Fibroblast of mammary gland (primary cell): ENCODE measurements at places on chromosomes 1 and 21.

DNA sequence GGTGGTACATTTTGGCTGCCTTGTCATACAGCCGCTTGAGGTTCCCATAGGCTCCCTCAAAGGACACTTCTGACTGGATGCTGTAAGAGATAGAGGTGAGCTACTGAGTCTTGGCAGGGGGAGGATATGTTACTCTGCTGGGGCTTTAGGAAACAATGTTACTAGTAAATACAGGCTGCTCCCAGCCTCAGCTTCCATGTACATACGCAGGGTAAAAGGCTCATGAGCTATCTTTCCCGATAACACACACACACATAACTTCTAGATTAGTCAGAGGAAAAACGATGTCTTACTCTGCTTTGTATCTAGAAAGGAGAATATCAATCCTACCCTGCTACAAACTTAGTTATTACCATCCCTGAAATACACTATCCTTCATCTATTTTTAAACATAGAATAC lies 14.3 kb downstream of the SMG5 start:
- DNase-seq = no peak

GRCh38 chr1:71030026-71030425 lies 17.6 kb downstream of the PTGER3 start:
- no peak for DNase-seq

DNA sequence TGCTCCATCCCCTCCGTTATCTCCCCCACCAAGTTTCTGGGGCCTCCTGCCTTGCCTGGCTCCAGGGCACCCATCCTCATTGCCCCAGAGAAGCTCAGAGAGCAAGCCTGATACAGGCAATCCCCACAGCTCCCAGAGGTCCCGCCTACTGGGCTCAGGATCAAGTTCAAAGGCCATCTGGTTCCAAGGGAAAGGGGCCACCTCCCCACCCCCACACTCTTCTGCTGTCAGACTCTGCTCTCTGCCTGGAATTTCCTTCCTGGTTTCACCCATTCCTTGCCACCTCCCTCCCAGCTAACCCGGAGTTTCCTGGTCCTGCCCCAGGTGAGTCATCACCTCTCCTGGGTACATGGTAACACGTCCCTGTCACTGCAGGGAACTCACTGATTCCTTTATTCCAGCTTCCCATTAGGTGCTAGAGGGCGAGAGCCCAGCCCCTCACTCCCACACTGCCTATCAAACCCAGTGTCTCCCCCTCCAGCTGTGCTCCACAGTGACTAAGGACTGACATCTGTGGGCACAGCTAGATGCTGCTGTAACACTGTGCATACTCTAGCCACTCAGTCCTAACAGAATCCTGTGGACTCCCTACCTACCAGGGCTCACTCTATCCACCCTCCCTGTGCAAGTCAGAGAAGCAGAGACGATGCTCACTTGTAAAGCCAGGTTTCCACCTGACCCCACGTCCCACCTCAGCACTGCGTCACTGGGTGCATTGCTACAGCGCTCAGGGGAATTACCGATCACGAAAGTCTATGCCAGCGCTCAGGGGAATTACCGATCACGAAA lies 21.8 kb downstream of the RSPH1 start:
- DNase-seq = peak; percentile 11

- no peak for DNase-seq
Measured at GRCh38 chr1:220966041-220966440, 86.8 kb downstream of the HLX start.

- no peak for DNase-seq
Measured at GRCh38 chr1:197360068-197360467, 92.0 kb downstream of the CRB1 start.

DNA sequence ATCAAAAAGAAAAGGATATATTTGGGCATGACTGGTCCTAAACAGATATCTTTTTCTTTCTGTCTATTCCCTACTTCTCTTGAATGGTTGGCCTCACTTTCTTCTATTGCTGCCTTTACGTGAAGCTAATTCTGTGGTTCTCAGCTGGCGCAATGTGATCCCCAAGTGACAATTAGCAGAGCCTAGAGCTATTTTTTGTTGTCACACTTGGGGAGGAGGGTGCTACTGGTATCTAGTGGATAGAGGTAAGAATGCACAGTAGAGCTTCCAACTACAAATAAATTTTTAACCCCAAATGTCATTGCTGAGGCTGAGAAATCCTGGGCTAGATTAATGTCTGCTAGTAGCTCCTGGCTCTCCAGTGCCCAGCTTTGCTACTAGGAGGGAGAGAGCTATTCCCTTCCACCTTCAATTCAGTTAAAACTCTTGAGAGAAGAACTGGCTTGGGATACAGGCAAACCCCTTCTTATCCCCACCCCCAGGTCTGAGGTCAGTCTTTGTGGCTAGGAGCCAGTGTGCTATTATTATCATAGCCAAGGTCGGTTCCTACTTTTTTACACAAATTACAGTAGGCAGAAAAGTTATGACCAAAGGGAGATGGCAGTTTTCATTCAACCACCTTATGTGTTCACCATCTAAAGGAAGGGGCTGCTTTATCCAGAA lies 102.1 kb downstream of the SNX7 start:
- DNase-seq = no peak

DNA sequence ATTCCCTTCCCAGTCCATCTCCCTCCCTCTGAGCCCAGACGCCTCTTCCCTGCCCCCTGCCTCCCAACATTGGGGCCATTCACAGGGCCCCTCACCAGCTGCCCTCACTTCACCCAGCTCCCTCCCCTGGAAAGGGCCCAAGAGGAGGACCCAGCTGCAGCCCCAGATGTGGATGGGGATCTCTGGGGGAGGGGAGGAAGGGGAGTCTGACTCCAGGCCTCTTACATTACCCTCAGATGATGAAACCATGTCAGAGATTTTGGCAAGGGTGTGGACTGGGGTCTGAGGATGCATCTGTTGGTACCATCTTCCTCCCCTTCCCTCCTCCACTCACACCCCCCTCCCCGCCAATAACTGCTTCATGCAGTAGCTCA lies 1.1 kb upstream of the KIF21B start:
- DNase-seq = no peak

GRCh38 chr21:15130751-15131150 lies 66.0 kb upstream of the NRIP1 start:
- DNase-seq = peak; percentile 16

DNA sequence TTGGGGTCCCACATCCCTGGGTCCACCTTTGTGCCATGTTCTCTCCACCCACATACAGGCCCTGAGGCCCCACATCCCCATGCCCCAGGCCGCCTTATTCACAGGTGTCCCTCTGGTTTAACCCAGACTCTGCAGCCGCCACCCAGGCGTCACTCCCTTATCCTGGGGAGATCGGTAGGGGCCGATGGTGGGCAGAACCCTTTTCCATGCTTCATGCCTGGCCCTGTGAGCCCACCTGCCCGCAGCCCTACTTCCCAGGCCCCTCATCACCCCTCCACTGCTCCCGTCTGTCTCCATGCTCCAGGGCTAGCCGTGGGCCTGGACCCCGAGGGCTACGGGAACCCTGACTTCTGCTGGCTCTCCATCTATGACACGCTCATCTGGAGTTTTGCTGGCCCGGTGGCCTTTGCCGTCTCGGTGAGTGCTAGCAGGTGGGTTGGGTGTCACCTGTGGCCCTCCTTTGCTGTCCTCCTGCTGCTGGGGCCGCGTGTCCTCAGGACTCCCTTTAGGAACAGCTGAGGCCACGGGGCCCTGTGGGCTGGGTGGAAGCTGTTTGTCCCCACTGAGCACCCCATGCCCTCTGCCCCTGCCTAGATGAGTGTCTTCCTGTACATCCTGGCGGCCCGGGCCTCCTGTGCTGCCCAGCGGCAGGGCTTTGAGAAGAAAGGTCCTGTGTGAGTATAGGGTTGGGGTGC lies 12.2 kb downstream of the PSRC1 start:
- no peak for DNase-seq

DNA sequence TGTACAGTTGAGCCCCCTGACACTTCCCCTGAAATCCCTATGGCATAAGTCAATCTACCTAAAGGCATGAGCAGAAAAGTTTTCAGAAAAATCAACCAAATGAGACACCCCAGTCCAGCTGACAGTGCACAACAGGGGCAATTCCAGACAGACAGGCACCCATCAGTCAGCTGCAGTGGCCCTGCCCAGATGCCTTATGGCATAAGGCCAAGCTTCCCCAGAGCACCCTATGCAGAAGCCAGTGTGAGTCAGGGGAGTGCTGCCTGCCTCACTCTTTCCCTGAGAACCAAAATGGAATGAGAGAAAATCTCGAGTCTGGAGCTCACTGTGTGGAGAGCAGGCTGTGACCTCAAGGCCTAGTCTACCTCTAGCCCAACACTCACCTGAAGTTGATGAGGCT lies 38.1 kb downstream of the MRAP start:
- peak; percentile 24 for DNase-seq

- DNase-seq = no peak
Measured at GRCh38 chr1:5757187-5757805, 234.9 kb downstream of the NPHP4 start.

- DNase-seq = peak; percentile 75
Measured at GRCh38 chr1:89523572-89524368, 859 bp upstream of the LRRC8B start.

DNA sequence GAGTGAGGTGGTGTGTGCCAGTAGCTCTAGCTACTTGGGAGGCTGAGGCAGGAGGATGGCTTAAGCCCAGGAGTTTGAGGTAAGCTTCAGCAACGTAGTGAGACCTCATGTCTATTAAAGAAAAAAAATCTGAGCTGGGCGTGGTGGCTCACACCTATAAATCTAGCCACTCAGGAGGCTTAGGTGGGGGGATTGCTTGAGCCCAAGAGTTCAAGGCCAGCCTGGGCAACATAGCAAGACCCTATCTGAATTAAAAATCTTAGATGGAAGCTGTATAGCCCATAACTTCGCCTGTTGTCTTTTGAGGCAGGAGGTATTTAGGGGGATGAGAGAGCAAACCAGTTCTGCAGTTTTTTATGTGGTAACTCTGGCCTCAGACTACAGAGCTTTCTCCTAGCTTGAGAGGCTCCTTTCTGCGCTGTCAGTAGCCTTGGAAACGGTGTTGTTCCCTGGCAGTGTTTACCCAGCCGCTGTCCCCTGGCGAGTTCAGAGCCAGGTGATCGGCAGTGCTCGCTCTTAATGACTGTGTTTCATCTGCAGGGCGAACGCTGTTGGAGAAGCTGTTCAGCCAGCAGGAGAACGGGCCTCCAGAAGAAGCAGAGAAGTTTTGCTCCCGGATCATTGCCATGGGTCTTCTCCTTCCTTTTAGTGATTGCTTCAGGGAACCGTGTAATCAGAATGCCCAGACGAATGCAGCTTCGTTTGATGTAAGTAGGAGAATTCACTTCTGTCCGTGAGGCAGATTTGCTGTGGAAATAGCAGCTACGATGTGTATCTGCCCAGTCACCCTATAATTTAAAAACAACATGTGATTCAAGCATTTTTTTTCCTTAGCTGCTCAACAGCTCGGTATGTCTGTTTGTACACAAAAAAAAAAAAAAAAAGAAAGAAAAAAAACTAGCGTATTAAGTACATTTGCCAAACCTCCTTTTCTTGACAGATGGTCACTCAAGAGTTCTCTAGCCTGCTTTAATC lies 31.2 kb downstream of the FMN2 start:
- DNase-seq = no peak

- DNase-seq = no peak
Measured at GRCh38 chr1:232915212-232915611, 35.2 kb upstream of the NTPCR start.

DNA sequence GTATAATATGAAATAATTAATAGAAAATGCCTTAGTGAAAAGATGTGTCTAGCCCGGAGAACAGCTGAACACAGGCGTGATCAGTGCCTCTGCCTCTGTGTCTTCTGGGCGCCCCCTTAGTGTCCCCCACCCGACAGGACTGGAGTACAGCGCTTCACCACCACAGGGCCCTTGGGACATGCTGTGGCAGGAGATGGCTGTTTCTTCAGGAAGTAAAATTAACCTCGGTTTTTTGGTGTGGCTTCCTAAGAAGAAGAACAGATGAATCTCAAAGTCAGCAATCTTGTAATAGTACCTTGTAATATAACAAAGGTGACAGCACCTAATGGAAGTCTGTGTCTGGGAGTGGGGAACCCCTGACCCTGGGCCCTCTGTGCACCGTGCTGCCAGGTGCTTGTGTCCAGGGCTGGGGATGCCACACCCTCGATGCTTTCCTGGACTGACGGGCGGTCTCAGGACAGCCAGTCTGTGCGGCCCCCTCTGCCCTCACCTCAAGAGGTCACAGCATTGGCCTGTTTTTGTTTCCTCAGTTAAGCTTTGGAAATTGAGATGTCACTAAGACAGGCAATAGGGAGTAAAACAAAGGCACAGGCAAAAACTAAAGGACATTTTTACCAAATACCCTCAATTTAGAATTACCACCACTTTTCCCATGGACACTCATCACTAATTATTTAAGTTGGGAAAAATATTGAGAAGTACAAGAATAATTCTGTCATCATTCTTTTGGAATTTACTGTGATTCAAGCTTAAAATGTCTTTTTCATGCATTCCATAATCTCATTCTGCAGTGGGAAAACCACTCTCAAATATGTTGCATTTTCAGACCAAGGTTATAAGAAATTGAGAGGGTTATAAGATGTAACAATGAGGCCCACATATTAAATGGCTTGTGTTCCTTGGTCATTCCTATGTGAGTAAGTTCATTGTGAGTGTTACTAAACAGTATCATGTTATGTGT lies 79.3 kb downstream of the ADARB1 start:
- no peak for DNase-seq

GRCh38 chr1:53046930-53047329 lies 15.1 kb upstream of the PODN start:
- DNase-seq = peak; percentile 73

DNA sequence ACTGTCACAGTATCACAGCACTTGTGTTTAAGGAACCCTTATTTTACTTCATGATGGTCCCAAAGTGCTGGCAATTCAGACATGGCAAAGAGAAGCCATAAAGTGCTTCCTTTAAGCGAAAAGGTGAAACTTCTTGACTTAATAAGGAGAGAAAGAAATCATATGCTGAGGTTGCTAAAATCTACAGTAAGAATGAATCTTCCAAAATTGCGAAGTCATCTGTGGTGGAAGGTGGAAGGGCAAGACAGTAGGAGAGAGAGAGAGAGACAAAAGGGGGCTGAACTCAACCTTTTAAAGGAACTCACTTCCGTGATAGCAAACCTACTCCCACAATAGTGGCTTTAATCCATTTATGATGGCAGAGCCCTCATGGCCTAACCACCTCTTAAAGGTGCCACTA lies 19.3 kb upstream of the AADACL3 start:
- no peak for DNase-seq

DNA sequence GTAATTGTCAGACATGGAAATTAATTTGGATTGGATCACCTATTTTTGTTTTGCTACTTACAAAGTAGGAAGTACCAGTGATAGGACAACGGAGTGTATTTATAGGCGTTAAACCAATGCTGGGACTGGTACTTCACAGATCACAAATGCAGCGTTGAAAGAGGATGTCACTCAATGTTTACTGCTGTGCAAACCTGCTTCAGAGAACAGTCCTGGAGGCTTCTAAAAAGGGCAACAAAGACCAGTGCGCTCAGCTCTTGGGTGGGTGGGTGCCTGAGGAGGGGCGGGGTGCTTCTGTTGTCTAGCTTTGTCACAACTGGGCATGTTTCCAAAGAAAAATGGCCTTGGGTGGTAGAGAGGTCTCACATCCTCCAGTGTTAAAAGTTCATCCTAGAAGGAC lies 2.1 kb downstream of the C1orf21 start:
- DNase-seq = no peak

- no peak for DNase-seq
Measured at GRCh38 chr1:50175719-50176639, 67.3 kb downstream of the ELAVL4 start.

- DNase-seq = no peak
Measured at GRCh38 chr1:212077028-212077427, 41.5 kb downstream of the DTL start.

GRCh38 chr1:173333581-173333980 lies 126.5 kb upstream of the TNFSF4 start:
- peak; percentile 51 for DNase-seq

GRCh38 chr1:208107425-208108212 lies 136.6 kb downstream of the PLXNA2 start:
- DNase-seq = peak; percentile 86

GRCh38 chr1:53065391-53065790 lies 3.4 kb downstream of the PODN start:
- DNase-seq = no peak
